Activated CD4-positive, alpha-beta T cell treated with anti-CD3 and anti-CD28 coated beads, Interleukin-2, amount 50 U/mL, for 4 hours (primary cell): ENCODE measurements at places on chromosomes 12 and 14.
A peak's percentile ranks its signal among the peaks of the same experiment; 100 is the strongest.

GRCh38 chr12:47274760-47275159 is 195.0 kb upstream of the AMIGO2 start:
- DNase-seq = no peak

DNA sequence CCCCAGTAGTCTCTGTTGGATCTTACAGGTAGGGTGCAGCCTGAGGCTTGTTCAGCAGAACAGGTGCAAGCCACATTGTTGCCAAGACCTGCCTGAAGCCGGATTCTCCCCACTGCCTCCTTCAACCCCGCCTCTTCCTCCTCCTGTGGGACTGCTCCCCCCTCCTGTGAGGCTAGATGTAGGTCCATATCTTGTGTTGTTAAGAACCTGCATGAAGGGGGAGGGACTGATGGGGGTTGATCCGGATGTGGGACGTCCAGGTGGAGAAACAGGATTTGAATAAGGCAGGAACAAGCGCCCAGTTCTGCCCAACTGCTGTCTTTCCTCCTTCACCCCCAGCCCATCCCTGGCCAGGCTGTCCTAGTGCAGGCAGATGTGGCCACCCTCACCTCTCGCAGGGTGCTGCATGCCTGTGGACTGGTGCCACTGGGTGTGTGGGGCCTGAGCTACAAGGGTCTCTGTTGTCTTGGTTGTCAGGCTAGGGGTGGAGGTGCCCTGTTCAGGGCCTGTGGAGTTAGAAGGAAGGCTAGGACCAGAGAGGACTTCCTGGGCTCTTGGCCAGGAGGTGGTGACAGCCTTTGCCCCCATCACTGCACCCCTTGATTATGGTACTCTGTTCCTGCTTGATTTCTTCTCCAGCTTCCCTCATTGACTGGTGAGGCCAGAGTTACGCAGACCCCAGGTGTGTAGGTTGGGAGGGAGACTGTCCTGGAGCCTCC is 1.4 kb downstream of the NR4A1 start:
- no peak for DNase-seq

GRCh38 chr14:91570021-91570420 is 59.9 kb upstream of the PPP4R3A start:
- DNase-seq = no peak

DNA sequence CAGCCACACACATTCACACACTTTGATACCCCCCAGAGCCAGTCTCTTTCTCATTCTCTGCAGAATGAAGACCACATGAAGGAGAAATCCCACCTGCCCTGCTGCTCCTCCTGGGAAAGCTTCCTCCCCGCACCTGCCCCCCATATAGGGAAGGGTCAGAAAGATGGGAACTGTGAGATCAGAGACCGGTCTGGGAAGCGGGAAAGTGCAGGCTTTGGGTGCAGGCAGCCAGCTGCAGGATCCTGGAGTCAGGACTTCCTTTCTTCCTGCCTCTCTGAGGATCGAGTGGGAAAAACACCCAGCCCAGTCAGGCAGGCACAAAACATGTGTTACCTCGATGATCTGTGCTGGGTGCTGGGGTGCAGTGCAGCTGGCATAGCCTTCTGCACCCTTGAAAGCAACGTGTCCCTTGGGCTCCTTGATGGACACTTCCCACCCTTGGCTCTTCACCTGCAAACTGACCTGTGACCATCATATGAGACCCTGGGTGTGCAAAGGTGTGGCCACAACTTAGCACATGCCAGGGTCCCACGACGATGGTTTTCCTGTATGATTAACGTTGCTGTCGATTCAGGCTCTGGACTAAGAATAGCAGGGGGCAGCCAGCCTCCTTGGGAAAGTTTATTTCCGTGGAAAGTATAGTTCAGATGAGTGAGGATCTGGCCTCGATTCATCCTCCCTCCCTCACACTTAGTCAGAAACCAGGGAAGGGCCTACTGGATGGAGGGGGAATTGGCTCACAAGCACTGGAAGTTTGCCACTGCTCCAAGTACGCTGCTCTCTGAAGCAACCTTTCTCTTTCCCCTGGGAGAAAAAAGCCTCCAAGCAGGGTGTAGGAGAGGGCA is 105.4 kb upstream of the MED13L start:
- DNase-seq = no peak

DNA sequence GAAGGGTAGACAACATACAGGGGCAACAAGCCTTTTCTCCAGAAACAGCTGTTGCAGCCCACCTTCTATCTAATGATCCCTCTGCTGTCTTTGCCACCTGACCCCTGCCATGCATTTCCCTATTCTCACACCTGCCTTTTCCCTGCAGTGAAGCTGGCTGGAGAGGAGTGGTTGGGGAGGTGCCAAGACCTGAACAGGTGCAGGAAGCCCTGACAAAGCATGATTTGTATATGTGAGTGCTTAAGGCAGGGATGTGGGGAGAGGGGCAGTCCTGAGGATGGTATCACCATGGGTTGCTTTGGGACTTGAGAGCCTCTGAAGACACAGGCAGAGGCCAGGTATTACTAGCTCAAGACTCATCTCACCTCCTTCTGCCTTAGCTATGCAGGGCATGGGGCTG is 2.9 kb upstream of the PFDN5 start:
- DNase-seq = no peak

- no peak for DNase-seq
These were observed 26.3 kb downstream of the NKX2-1 start for GRCh38 chr14:36493761-36494160.

DNA sequence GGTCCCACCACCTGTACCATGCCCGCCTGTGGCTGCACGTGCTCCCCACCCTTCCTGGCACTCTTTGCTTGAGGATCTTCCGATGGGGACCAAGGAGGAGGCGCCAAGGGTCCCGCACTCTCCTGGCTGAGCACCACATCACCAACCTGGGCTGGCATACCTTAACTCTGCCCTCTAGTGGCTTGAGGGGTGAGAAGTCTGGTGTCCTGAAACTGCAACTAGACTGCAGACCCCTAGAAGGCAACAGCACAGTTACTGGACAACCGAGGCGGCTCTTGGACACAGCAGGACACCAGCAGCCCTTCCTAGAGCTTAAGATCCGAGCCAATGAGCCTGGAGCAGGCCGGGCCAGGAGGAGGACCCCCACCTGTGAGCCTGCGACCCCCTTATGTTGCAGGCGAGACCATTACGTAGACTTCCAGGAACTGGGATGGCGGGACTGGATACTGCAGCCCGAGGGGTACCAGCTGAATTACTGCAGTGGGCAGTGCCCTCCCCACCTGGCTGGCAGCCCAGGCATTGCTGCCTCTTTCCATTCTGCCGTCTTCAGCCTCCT is 1.1 kb downstream of the INHBE start:
- peak; percentile 39 for DNase-seq

DNA sequence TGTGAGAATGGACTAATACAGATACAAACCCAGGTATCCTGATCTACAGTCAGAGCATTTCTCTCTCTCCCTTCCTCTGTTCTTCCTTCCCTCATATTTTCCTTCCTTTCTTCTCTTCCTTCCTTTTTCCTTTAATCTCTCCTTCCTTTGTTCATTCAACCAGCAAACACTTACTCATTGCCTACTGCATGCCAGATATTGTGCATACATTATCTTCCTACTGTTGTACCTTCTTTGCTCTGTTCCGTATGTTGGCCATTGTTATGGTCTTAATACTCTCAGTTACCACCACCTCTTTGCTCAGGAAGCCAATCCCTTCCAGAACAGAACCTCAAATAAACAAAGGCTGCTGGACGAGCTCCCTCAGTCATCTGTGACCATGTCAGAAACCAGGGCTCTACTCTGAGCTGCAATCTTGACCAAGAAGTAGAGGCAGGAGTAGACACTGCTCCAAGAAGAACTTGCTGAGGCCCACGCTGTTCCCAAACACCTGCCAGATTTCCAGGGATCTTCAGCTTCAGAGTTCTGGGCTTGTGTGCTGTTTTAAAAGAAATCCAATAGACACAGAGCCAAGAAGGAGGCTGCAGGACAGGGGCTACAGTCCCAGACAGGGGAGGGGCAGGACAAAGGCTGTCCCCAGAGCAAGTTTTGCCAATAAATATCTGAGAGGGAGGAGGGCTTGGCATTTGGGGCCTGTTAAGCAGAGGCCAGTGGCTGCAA is 526.7 kb upstream of the TBX3 start:
- DNase-seq = no peak

GRCh38 chr14:69855180-69855832 is 23.9 kb upstream of the SMOC1 start:
- no peak for DNase-seq

GRCh38 chr12:10559244-10559643 is 53.6 kb downstream of the EIF2S3B start:
- no peak for DNase-seq

GRCh38 chr14:105865266-105865903 is 339.0 kb downstream of the TMEM121 start:
- no peak for DNase-seq

- no peak for DNase-seq
These were observed 29.9 kb downstream of the PPFIBP1 start for GRCh38 chr12:27553941-27554340.

DNA sequence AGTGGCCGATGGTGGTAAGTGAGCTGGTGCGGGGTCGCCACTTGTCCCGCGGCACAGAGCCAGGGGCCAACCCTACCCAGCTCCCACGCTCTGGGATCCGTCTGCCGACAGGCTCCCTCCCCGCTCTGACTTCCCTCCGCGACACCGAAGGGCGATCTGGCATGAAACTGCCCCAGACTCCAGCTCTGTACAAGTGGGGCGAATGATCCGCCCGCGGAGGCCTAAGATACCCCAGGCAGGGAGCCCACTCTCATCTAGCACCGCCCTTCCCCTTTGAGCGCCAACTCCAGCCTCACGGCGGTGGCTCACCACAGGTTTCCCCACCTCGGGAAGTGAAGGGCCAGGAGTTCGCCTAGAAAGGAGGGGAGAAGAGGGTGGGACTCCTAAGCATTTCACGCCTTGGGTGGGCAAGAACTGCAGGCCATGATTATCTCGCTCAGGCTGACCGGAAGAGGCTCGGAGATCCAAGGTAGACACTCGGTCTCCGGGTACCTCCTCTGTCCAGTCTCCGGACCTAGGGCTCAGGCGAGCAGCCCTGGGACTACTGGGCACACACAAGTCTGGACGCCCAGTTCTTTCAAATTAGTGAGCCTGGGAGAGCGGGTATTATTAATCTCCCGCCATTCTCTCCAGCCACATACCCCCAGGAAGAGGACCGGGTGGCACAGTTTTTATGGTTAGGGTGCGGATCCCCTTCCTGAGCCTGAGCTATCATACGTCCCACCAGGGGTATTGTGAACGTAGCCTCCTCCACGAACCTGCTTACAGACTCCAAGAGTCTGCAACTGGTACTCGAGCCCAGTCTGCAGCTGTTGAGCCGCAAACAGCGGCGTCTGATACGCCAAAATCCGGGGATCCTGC is 849 bp downstream of the WNT1 start:
- no peak for DNase-seq

DNA sequence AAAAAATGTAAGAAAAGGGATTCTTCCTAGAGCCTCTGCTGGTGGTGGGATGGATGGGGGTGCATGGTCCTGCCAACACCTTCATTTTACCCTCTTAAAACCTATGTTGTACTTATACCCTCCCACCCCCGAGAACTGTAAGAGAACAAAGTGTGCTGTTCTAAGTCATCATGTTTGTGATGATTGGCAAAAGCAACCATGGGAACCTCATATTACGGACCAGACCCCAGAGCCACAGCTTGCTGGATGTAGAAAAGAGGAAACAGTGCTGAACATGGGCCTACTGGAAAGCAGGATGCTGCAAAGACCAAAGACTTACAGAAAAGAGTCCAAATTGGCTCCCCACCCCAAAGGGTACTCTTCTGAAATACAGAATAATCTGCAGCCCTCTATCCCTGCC is 311.2 kb downstream of the DUSP6 start:
- DNase-seq = no peak

- no peak for DNase-seq
These were observed 223.0 kb downstream of the DUSP6 start for GRCh38 chr12:89129167-89129870.

GRCh38 chr12:123757561-123757960 is 4.5 kb upstream of the DNAH10 start:
- no peak for DNase-seq

- no peak for DNase-seq
These were observed 373.7 kb upstream of the SYT1 start for GRCh38 chr12:78490861-78491260.

DNA sequence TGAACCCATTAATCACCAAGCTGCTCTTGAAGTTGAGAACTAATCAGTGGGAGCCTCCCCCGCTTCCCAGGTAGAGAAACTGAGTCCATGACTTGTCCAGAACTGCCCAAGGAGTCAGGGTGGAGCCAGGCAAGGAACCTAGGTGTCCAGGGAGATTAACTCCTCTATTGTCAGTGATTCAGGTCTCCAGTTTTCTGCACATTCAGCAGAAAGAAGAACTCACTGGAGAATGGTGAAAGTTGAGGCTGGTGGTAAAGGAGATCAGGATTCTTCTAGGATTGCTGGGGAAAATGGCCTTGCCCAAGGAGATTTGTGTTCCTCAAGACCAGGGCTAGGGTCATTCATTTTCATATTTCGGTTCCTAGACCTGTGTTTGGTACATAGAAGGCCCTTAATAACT is 87.2 kb upstream of the CISTR start:
- DNase-seq = no peak

- no peak for DNase-seq
These were observed 445.8 kb downstream of the ATP23 start for GRCh38 chr12:58387199-58387598.

- DNase-seq = no peak
These were observed 5.0 kb downstream of the BIN2 start for GRCh38 chr12:51318846-51319599.

DNA sequence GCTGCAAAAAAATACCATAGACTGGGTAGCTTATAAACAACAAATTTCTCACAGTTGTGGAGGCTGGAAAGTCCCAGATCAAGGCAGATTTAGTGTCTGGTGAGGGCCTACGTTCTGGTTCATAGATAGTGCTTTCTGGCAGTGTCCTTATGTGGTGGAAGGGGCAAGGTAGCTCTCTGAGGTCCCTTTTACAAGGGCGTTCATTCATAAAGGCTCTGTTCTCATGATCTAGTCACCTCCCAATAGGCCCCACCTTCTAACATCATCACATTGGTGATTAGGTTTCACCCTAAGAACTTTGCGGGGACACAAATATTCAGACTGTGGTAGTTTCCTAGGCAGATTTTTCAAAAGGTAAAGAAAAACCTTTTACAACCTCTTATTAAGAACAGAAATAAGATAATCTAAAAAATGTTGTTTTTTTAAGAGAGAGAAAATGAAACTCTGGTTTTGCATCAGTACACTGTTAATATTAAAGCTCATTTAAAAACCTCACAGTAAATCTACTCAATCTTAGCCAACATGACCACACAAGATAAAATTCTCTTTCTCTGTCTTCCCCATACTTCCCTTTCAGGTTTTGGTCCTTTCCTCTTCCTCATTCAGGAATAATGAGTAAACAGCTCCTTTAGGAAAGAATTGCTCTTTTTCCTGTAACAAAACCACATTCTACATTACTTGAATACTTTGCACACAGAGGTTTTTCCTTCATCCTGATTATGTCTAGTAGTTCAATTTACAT is 117.5 kb downstream of the UNC79 start:
- DNase-seq = no peak

- no peak for DNase-seq
These were observed 14.6 kb downstream of the CAPS2 start for GRCh38 chr12:75315518-75315917.

DNA sequence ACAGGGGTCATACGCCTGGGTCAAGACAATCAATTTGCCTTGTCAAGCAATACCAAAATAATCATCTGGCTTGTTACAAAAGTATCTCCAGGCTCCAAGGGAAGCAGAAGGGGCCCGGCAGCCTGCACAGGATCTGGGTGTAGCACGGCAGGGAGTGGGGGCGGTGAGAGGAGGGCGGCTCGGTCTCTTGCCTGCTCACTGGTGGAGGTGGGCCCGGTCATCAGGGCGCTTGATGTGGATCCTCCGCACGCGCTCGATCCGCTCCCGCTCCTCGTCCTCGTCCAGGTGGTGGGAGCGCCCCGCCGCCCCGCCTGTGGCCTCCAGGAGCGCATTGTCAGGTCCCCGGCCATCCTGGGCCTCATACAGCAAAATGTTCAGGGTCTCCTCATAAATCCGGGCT is 25.7 kb downstream of the KCTD10 start:
- DNase-seq = no peak
